ENCODE measurements at places on chromosomes 5 and 9. TPM values are rescaled to one million over a fixed set of nuclear protein-coding genes. Genes with fewer than 3 reads are reported as not detected.

- H3K36me3 ChIP-seq, result no peaks in the 10 kb centered on the region
- no peak overlapping the region for H3K4me3 ChIP-seq
- DNase-seq, result no peak
- no peaks in the 10 kb centered on the region for H3K4me1 ChIP-seq
Measured at GRCh38 chr5:15993919-15994318, 185.7 kb downstream of the MARCHF11 start.

DNA sequence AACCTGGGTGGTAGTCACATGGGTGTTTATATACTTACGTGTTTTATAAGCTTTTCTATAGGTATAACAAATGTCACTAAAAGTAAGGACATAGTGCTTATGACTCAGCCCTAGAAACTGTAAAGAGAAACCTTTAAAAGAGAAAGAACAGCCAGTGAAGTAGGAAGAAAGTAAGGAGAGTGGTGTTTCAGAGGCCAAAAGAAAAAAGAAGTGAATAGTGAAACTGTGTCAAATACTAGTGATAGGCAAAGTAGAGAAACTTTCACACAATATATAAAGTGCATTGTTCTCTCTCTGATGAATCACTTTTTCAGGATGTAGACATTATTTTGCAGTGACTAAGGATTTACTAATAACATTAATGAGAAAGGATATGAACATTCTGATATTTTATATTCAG, 74.2 kb upstream of the SUSD1 start:
- H3K27me3 ChIP-seq, result no peaks in the 10 kb centered on the region
- H3K4me1 ChIP-seq, result no peaks in the 10 kb centered on the region
- DNase-seq, result no peak
- H3K36me3 ChIP-seq, result no peaks in the 10 kb centered on the region
- H3K4me3 ChIP-seq, result no peak overlapping the region
- no peak overlapping the region for H3K27ac ChIP-seq

GRCh38 chr9:84718476-84718875, 48.9 kb downstream of the NTRK2 start:
- H3K27me3 ChIP-seq, result no peaks in the 10 kb centered on the region
- H3K4me3 ChIP-seq, result no peak overlapping the region
- no peaks in the 10 kb centered on the region for H3K36me3 ChIP-seq
- no peaks in the 10 kb centered on the region for H3K4me1 ChIP-seq

The NR5A1 gene
- not detected for total RNA-seq

The EGFL7 gene
- total RNA-seq, result 43.4 TPM

- no peak overlapping the region for H3K4me3 ChIP-seq
- no peaks in the 10 kb centered on the region for H3K36me3 ChIP-seq
Measured at GRCh38 chr5:91493086-91493485, 110.0 kb upstream of the ARRDC3 start.

DNA sequence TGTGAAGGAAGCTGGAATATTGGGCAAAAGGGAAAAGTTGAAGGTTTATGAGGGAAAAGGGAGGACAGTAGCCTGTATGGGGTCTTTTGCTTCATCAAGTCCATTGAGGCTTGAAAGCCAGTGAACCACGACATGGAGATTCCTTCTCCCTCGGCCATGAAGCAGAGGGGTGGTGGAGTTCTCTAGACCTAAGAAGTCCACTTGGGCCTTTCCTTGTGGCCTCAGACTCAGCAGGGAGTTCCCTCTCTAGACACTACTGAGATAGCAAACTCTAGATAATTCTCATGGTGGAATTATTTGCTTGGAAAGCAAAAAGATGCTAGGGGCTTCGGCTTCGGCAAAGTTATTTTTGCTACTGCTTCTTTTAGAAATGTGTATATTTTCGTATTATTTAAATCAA, 78.5 kb downstream of the FOXD1 start:
- no peak overlapping the region for H3K27ac ChIP-seq
- no peaks in the 10 kb centered on the region for H3K36me3 ChIP-seq
- no peaks in the 10 kb centered on the region for H3K4me1 ChIP-seq
- H3K4me3 ChIP-seq, result no peak overlapping the region

The TAF11L10 gene
- not detected for total RNA-seq

All from sigmoid colon (tissue), 7 donors.